Kidney (tissue), 22 donors: ENCODE measurements at places on chromosomes 4 and X.

DNA sequence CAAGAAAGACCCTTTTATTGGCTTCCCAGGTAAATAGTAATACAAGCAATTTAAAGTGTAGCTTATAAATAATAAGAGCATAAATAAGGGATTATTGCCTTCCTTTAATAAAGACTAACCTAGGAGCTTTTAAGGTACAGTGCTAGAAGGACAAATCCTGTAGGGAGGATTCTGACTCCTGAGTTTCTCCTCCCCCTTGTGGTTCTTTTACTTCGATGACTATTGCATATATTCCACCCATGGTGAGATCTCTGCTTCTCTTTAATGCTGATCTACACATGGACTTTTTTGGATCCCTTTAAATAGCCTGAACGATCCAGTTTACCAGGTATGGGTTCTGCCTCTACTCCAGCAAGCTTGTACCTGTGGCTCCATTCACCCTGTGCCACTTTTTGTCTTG lies 2.5 kb downstream of the GALNT7 start:
- no peak for DNase-seq

GRCh38 chr4:77215107-77215506 lies 58.1 kb downstream of the CCNG2 start:
- DNase-seq = no peak

DNA sequence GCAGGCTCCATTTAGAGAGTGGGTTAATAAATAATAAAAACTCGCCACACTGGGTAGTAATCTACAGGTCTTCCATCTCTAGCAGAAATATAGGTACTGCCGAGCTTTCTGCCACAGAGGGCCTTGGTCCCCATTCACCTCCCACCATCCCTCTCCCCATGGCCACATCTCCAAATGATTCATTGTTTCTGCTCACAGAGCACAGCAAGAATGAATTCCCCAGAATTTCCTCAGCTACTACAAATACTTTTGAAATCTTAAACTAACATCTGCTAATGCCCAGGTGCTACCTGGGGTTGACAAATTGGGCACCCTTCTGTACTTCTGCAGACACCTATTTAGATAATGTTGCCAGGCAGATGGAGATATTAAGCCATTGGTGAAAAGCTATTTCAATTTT lies 5.1 kb downstream of the PHEX start:
- no peak for DNase-seq

GRCh38 chr4:143019351-143019750 lies 165.4 kb upstream of the USP38 start:
- no peak for DNase-seq

- no peak for DNase-seq
Observed at GRCh38 chrX:15209096-15209495, 60.8 kb downstream of the ASB9 start.

DNA sequence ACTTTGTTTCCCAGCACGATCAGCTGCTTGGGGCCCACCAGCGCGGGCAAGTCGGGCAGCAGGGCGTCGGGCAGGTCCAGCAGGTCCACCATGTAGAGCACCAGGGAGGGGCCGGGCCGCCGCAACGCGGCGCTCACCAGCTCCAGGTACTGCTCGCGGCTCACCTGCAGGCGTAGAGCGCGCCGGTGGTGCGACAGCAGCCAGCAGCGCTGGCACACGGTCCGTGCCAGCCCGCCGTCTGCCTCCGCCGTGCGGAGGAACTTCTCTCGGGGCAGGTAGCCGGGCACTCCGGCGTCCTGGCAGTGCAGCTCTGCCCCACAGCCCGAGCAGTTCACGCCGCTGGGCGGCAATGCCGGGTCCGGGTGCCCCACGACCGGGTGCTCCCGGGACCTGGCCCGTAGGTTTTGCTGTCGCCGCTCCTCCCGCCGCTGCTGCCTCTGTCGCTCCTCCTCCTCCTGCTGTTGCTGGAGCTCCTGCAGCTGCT lies 527 bp downstream of the NOA1 start:
- peak; percentile 71 for DNase-seq
